ENCODE measurements at places on chromosomes 5 and 9.

- no peak for DNase-seq
Observed at GRCh38 chr9:8718121-8718725, 918.6 kb upstream of the DMAC1 start.

DNA sequence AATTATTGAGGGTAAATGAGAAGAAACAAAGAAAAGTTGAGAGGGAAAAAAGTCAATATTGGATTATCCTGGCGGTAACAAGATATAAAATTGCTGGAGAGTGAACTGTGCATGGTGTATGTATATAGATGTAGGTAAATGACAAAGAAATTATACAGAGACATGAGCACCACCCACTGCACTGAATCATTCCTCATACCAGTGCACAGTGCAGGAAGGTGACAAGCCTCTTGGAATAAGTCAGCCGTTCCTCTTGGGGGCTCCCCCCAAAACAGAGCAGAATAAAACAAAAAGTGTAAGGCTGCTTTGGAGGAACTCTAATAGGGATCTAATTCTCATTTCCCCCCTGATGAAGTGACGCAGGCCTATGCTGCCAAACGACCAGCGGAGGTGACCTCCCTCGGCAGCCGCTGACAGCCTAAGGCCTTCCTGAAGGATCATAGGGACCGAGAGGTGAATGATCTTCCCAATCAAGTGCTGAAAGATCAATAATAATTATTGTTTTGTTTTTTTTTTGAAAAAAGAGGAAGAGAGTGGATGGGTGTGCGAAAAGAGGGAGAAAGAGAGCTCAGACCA is 245.0 kb downstream of the PSAT1 start:
- DNase-seq: no peak

GRCh38 chr5:54311176-54311677 is 854 bp upstream of the ARL15 start:
- no peak for DNase-seq

GRCh38 chr9:34993502-34994259 is 4.1 kb downstream of the DNAJB5 start:
- DNase-seq: no peak

- DNase-seq: no peak
Observed at GRCh38 chr5:163877865-163878264, 372.4 kb downstream of the MAT2B start.

- no peak for DNase-seq
Observed at GRCh38 chr5:139684881-139685749, 37.0 kb downstream of the CXXC5 start.

DNA sequence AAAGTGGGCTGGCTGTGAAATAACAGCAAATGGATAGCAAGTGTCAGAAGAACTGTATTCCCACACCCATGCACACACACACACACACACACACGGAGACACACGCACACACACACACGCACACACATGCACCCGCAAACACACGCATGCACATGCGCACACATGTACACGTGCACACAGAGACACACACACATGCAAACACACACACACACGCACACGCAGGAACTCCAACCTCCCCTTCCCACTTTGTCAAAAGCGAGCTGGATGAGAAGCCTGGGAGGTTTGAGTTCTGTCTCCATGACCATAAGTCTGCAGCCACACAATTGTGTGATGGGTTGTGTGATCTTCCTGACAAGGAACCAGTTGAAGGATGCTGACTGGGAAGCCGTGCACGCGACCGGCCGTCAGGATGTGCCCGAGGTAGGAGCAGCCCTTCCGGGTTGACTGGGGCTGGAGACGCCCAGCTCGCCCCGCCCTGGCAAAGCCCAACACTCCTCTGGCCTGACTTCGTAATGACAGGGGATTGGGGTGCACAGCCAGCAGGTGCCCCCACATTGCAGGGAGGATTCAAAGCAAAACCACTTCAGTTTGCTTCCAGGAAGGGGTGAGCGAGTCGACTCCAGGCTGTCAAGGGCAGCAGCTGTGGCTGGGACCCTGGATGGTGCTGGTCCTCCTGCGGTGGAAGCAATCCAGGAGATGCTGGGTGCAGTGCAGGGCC is 29.3 kb upstream of the NKD2 start:
- no peak for DNase-seq

DNA sequence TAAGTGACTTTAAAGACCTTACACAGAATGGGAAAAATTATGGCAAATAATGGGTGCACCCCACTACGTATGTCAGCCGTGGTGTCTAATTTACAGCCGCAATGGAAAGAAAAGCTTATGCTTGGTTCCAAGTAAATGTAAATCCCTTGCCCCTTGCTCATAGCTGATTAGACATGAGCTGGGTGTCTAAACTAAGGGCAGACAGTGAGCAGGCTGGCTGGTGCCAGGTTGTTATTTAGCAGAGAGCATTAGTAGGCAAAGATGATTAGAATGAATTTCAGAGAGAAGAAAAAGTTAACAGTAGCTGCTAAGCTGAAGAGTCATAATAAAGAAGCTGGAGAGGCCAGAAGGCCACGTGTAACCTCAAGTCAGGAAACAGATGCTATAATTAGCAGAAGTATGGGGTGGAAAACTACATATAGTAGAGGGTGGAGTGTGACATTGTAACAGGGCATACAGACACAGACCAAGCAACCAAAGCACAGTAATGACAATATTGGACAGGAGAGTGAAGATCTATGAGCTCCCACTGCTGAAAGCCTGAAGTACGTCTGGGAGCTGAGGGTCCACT is 257.7 kb downstream of the MCTP1 start:
- DNase-seq: no peak

DNA sequence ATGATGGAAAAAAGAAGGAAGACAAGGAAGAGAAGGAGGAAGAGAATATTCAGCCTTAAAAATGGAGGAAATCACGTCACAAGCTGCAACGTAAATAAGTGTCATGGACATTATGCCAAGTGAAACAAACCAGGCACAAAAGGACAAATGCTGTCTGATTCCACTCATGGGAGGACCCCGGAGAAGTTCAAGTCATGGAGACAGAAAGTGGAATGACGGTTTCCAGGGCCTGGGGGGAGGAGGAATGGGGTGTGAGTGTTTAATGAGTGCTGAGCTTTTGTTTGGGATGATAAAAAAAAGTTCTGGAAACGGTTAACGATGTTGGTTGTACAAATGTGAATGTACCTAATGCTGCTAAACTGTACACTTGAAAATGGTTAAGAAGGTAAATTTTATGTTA is 439.5 kb downstream of the GADD45G start:
- no peak for DNase-seq

DNA sequence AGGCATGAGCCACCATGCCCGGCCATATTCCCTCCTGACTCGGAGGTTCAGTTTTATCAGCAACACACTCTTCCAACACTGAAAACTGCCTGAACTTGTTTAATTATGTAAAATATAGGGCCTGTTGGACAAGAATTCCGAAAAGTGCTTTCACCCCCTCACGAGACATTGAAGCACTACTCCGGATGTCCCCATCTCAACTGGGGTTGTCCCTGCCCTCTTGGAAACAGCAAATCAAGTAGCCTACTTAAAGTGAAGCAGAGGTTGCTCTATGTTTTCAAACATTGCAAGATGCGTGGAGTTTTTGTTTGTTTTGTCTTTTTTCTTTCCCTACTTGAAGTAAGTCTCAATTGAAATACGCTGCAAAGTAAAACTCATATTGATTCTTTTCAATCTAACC is 7.6 kb downstream of the PTGER4 start:
- DNase-seq: no peak

DNA sequence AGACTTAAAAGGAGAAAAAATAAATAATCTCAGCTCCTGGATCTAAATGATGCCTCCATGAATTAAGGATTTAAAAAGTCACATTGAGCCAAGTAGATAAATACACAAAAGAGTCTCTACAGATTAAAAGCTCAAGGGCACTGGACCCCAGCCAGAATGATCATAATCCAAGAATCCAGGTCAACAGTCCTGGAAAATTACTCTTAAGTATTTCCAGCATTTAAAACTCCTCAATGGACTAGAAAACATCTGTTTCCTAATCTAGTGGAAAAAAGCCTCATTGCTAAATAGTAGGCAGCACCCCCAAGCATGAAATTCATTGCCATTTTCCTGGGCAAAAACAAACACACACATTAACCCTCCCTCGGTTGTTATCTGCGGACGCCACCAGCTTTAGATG is 96.8 kb downstream of the FRMD3 start:
- DNase-seq: no peak

GRCh38 chr9:101087426-101087825 is 58.9 kb downstream of the PLPPR1 start:
- DNase-seq: no peak

- DNase-seq: no peak
Observed at GRCh38 chr9:13993632-13994185, 320.2 kb downstream of the NFIB start.

DNA sequence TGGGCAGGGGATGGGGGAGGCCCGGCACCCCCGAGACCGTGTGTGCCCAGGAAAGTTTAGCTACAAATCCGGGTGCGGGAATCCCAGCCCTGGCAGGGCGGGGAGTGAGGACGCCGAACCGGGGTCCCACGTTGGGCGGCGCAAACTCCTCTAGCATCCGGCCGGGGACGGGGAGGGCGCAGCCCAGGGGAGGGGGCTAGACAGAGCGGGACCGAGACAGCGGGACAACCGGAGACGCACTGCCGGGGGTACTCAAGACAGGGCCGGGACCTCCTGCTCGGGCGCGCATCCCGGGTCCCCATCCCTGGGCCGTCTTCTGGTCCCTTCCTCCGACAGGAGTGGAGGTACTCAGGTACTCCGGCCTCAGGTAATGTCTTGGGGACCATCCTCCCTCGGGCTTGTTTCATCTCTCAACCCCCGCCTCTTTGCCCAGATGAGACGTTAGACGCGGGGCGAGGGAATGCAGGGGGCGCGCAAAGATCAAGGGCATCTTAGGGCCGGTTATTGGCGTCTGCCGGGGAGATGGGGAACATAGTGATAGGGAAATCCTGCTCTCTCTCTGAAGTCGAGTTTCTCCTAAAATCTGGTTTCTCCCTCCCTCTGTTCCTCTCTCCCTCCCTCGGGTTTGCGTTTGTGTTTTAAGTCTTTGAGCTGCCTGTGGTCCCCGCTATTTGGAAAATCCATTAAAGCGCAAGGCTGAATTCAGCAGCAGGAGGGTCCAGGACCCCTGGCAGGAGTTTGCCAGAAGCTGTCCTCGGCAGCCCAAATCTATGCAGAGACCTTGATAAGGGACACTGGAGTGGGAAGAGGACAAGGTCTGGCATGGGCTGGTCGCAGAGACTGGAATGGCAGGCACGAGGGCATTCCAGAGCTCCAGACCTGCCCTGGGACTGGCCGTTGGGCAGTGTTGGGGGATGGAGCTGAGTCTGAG is 815 bp downstream of the PDZD2 start:
- no peak for DNase-seq

GRCh38 chr9:2109069-2109650 is 94.0 kb downstream of the SMARCA2 start:
- DNase-seq: no peak

DNA sequence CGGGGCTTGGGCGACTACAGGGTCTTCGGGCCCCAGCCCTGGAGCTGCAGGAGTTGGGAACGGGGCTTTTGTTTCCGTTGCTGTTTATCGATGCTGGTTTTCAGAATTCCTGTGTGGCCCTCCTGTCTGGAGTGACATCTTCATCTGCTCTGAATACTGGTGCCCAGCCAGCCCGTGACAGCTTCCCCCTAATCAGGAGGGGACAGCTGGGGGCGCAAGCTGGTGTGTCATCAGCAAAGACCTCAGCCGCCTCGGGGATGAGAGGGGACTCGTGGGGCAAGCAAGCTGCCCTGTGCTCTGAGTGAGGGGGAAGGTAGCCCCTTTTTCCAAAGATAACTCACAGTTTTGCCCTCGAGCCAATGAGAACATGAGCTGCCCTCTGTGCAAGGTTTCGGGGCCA is 110.7 kb downstream of the RXRA start:
- DNase-seq: no peak

DNA sequence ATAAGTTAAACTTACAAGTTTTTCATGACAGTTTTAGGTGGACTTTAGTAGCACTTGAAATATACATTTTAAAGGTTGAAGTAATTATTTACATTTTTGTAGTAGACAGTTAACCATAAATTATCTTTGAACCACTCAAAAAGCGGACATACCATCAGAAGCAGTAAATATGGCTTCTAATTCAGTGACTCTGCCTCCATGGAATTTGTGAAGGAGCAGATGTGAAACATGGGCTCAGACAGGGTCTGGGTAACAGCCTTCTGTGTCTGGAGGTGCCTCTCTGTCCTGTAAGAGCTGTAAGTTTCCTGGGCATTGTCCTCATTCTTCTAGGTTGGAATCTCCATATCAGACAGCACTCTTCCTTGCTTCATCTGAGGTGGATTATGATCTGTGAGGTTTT is 12.4 kb downstream of the RLN2 start:
- no peak for DNase-seq

- DNase-seq: no peak
Observed at GRCh38 chr5:179380211-179381035, 35.2 kb upstream of the ADAMTS2 start.

- DNase-seq: no peak
Observed at GRCh38 chr5:1797103-1797800, 2.4 kb downstream of the MRPL36 start.

DNA sequence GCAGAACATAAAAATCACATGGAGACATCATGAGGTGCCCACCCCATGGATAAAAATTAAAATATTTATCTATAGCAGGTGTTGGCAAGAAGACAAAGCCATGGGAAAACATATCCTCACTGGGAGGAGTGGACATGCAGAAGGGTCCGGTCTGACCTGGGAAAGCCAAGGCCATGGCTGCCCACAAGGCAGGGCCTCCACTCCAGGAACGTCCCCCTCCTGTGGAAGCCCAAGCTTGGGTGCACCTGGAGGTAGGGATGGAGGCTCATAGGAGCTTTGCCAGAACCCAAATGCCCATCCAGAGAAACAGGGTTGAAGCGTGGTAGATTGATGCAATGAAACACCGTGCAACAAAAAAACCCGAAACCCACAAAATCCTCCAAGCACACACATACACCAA is 81.4 kb upstream of the COL5A1 start:
- no peak for DNase-seq

GRCh38 chr5:78755822-78756429 is 107.4 kb upstream of the LHFPL2 start:
- DNase-seq: no peak

- no peak for DNase-seq
Observed at GRCh38 chr5:59767681-59768151, 125.8 kb downstream of the PDE4D start.

GRCh38 chr5:95932941-95933340 is 28.7 kb downstream of the ELL2 start:
- DNase-seq: no peak

DNA sequence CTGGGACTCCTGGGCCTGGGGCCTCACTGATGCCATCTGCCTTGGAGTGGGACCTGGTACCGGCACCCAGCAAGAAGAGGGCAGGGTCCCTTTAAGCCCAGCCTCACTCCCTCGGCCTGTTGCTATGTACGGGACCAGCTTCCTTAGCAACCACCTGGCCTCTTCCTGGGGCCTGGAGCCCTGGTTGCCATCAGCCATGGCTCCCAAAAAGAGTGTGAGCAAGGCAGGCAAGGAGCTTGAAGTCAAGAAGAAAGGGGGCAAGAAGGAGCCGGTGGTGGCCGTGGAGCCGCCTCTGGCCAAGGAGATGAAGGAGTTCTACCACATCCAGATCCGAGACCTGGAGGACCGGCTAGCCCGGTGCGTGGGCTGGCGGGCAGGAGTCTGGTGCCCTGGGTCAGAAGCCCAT is at the start of gene CFAP157:
Gene CFAP157, plus strand, starts transcription at position 153 of the 406 bp plus-strand sequence. Its CDS starts 44 bp downstream, at position 197.
- no peak for DNase-seq

GRCh38 chr5:83368319-83368718 is 103.2 kb upstream of the VCAN start:
- no peak for DNase-seq

All from stimulated activated CD4-positive, alpha-beta T cell treated with anti-CD3 and anti-CD28 coated beads, Interleukin-1b, Interleukin-23, amount 100 ng/mL, for 4 hours (primary cell).